ENCODE measurements at places on chromosomes 12 and 14.
A peak's percentile ranks its signal among the peaks of the same experiment; 100 is the strongest.

GRCh38 chr12:91098461-91098860 is 12.8 kb downstream of the LUM start:
- no peak for DNase-seq

DNA sequence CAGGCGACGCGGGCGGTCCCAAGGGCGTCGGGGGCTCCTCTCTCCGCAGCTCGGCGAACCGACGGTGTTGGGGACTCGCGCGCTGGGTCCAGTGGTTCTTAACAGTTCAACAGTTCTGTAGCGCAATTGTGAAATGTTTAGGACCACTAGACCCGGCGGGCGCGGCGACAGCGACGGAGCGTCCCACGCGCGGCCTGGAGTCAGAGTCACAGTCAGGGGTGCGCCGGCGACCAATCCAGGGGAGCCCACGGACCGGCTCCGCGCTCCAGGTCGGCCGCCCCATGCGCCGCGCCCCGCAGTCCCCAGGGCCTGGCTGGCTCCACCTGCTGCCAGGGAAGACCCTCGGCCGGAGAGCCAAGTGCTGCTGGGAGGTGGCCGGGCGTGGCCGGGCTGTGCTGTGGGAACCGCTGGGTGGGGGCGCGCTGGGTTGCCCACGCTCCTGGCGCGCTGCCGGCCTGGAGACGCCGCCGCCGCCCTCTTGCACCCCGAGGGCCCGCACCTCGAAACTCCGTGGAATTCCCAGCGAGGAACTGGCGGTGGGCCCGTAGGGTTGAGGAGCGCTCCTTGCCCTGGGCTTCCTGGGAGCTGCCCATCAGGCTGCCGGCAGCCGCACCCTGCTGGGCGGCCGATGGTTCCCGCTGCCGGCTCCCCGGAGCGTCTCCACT is 20.9 kb upstream of the KIF26A start:
- DNase-seq, result no peak

DNA sequence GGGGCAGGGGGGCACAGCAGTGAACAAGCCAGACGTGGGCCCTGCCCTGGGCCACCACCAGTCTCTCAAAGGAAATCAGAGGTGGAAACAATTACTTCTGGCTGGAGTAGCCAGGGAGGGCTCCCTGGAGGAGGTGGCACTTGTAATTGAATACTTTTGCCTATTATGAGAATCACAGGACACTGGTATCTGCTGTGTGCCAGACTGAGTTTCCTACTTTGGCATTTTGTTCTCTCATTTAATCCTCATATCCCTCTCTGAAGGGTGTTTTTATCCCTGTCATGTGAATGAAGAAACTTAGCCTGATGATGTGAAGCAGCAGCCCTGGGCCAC is 7.2 kb downstream of the FAM222A start:
- DNase-seq, result no peak

GRCh38 chr14:83309211-83309610 is 1775.6 kb upstream of the SEL1L start:
- DNase-seq, result no peak

- no peak for DNase-seq
Measured at GRCh38 chr12:14885718-14886221, at the start of gene MGP. MGP (minus strand) TSS chr12:14885854; CDS start chr12:14885791, 63 bp downstream.

- DNase-seq, result no peak
Measured at GRCh38 chr14:52399921-52400595, 85.9 kb downstream of the PTGER2 start.

DNA sequence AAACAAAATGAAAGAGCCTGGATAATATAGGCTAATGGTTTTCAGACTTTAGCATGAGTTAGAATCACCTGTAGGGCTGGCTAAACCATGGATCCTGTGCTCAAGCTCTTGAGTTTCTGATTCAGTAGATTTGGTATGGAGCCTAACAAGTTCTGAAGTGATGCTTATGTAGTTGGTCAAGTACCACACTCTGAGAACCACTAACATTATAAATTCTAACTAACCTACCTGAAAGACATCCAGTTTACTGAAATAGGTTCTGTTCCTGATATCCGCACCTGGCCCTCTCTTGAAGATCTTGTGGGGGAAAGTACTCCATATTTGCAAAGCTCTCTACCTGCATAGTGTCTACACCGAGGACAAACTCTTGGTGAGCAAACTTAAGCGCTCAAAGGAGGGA is 59.4 kb upstream of the VSX2 start:
- no peak for DNase-seq

DNA sequence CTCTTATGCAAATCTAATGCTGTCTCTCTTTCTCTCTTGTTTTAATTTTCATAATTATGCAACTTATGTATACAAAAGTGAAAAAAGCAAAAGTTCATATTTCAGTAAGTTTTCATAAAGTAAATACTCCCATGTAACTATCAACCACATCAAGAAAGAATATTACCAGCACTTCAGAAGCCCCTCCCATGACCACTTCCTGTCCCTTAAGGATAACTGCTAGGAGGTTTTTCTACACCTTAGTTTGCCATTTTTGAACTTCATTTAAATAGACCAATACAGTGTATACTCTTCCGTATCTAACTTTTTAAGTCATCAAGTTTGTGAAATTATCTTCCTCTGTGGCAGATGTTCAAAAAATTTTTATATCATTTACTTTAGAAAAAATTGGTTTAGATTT is 547 bp upstream of the OR4K15 start:
- no peak for DNase-seq

DNA sequence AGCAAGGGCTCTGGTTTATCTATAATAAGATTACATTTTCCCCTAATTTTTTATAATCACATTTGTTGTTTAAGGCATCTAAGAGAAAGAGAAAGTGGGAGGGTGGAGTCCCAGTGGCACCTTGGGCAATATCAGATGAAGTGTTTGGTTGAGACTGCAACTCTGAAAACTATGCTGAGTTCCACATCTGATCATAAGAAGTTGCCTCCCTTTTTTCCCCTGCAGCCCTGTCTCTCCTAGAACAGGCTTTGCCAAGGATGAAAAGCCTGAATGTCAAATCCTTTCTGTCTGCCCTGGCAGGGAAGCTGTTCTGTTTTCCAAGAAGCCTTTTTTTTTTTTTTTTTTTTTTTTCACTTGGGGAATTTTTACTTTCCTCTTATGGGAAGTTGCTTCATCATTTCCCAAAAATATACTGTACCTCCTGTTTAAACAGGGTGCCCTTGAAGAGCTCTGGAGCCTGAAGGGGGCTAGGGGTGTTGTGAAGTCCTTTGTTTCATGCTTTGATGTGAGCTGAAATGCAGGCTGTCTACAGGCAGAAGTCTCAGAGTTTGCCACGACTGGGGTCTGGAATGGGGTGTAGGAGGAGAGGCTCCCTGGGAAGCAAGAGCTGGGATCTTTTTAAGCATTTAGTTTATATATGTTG is 71.3 kb downstream of the SUSD6 start:
- DNase-seq, result no peak

- no peak for DNase-seq
Measured at GRCh38 chr14:39374851-39375250, 57.4 kb downstream of the FBXO33 start.

DNA sequence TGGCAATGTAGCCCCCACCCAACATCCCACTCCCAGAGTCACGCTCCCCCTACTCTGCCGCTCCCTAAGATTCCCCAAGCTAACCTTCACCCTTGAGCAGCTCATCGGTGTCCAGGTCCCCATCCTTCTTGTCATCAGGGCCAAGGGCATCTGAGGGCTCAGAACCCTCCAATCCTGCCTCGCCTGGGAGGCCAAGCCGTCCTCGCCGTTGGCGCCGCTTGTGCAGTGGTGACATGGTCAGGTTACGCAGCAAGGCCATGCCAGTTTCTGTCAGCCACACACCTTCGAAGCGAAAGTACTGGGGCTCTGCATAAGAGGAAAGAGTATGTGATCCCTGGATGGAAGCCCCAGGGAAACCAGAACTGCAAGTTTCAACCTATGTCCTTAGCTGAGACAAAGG is 15.9 kb downstream of the KMT2D start:
- no peak for DNase-seq

DNA sequence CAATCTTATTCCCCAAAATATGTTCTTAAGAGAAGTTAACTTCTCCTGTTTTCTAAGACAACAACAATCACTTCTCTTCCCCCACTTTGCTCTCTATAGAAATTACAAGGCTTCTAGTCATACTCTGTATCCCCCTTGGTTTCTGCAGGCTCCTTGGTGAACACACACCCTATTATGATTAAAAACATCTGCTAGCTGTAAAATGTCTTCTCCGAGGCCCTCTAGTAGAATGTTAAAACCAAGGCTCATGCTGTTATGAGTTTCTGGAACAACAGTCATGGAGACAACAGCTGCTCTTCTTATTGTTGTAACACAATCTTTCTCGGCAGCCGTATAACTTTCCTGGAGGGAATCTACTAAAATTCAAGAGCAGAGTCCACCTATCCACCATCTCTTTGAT is 397.5 kb upstream of the CCDC196 start:
- DNase-seq, result no peak

DNA sequence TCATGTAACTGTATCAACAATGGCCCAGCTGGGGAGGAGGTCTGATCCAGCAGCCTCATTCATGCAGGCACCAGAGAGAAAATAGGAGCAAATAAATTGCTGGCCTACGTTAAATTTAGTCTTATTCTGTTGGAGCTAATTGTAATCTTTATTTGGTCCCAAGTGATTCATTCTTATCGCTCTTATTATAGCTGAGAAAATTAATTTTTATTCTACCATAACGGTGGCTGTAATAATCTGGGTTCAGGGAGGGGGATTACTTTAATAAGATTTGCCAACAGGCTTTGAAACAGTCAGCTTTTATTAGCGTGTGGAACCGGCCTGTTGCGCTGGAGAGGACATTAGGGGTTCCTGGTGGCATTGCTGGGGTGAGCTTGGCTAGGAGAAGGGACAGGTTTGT is 254.9 kb downstream of the AACS start:
- DNase-seq, result no peak

DNA sequence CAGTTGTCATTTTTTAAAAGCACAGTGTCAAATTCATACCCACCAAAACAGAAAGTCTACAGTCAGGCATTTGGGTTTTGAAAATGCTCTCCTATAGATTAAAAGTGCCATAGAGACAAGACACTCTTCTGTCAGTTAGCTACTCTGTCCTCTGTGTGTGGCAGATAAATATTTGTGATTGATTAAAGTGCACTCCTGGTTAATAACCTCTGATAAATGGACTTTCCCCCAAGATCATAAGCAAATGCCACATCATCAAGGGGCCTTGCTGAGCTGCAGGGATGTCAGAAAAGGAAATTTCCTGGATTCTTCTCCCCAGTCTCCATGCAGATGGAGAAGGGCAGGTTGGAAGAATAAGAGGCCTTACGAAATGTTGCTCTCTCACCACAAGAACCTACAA is 1329.5 kb upstream of the TMEM132C start:
- no peak for DNase-seq

GRCh38 chr12:130414381-130414780 is 76.7 kb downstream of the PIWIL1 start:
- DNase-seq, result no peak

GRCh38 chr14:101072945-101073597 is 169.5 kb upstream of the RTL1 start:
- no peak for DNase-seq

DNA sequence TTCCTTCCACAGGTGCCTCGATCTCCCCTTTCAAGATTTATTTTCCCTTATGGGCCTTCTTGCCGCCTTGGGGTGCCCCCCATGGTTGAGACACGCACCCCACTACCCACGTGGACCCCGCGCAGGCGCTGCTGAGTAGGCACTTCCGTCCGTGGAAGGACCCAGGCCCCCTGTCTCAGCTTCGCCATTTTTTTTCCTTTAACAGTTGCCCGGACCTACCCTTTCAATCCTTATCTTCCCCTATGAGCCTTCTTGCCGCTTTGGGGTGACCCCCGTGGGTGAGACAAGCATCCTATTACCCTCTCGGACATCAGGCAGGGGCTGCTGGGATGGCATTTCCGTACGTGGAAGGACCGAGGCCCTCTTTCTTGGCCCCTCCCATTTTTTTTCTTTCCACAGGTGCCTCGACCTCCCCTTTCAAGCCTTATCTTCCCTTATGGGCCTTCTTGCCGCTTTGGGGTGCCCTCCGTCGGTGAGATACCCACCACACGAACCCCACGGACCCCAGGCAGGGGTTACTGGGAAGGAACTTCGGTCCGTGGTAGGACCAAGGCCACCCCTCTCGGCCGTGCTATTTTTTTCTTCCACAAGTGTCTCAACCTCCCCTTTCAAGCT is 268.2 kb downstream of the ALG10 start:
- peak; percentile 5 for DNase-seq

- DNase-seq, result no peak
Measured at GRCh38 chr12:48937170-48937569, 11.9 kb upstream of the FKBP11 start.

GRCh38 chr14:67265131-67265530 is 23.9 kb downstream of the PALS1 start:
- no peak for DNase-seq

GRCh38 chr14:93564918-93565317 is 134.2 kb downstream of the UNC79 start:
- DNase-seq, result no peak

DNA sequence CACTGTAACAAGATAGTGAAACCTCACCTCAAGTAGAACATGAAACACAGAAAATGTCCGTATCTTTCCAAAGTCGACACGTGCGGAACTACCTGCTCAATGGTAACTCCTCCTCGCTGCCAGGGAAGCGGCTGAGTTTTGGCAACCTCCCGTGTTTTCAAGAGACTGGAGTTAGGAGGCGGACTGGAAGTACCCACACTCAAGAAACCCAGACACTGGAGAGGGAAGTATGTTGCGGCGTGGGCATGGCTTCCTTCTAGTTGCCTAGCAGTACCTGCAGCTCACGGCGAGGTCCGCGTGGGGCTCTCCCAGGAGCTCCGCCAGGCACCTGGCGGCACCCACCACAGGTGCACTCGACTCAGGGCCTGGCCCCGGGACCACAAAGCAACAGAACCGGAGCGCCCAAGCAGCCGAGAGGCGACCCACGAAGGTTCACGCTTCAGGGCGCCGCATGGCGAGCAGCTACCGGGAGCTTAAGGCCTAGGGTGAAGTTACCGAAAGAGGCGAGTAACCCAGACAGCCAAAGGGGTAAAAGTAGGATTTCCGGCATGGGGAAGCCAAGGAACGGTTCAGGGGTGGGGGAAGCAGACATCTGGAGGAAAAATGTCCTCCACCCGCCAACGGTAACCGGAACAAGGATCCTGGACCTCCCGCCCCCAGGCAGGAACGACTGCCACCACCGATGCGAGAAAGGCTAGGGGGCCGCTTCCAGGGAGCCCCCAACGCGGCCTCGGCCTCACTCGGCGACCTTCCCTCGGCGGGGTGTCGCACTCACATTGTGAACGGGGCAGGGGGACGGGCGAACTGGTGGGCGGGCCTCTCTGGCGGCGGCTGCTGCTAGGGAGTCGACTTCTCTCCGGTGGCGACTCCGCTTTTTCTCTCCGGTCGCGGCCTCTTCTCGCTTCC is 608 bp downstream of the PTGES3 start:
- DNase-seq, result peak; percentile 44

DNA sequence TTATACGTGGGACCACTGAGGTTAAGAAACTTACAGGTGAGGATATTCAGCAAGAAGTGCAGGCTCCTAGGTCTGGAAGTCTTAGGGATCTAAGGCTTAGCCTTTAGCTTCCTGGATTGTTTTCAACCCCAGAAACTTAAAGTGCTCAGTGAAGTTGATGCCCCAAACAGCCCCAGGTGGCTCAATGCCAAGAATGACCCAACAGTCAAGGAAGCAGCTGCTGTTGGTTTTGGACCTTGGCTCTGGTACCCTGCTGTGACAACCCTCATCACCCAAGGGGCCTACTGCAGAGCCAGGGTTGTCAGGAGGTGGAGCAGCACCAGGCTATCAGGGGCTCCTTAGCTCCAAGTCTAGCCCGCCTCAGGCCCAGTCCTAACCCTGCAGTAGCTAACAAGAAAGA is 36.8 kb downstream of the VDR start:
- no peak for DNase-seq

GRCh38 chr12:105228494-105228893 is 7.5 kb downstream of the APPL2 start:
- no peak for DNase-seq

- no peak for DNase-seq
Measured at GRCh38 chr12:83476006-83476405, 789.3 kb downstream of the TMTC2 start.

Data from activated CD4-positive, alpha-beta T cell treated with anti-CD3 and anti-CD28 coated beads for 1 hour (primary cell).